CD4-positive, alpha-beta T cell treated with Interleukin-1 beta for 1 hour (primary cell): ENCODE measurements at places on chromosomes 3 and 15.

DNA sequence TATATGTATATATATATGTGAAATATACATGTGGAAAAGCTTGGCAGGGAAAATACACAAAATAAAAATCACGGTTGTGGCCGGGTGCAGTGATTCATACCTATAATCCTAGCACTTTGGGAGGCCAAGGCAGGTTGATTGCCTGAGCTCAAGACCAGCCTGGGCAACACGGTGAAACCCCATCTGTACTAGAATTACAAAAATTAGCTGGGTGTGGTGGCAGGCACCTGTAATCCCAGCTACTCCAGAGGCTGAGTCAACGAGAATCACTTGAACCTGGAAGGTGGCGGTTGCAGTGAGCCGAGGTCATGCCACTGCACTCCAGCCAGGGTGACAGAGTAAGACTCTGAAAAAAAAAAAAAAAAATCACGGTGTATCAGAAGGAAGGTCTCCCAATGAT lies 20.8 kb upstream of the ARHGEF3 start:
- no peak for DNase-seq

DNA sequence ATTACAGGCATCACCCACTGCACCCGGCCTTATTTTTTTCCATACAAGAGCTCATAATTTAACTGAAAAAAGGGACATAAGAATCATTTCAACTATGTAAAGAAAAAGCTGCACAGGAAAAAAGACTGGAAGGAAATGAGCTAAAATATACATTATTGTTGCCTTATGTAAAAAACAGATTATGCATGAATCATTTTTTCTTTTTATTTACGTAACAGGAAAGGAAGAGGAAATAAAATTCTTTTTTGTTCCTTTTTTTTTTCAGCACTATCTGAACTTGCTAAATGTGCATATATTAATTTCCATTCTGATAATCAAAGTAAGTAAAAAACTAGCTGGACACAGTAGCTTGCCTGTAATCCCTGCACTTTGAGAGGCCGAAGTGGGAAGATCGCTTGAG lies 12.1 kb downstream of the KIF9 start:
- DNase-seq = no peak

DNA sequence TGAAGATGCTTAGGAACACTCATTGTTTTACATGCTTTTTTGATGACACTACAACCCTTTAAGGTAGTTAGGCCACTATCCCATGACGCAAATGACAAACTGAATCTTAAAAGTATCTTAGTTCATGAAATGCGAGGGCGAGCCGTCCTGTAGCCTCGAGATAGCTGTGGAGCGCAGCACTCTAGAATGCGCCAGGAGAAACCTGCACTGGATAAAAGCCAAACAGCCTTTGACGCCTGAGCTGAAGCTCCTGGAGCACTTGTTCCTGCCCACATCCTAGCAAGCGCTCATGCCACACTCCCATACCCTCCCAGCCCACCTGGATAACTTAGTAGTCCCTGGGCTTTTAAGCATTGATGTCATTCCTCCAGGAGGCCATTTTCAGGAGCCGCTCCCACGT lies 516.9 kb downstream of the GABRG3 start:
- no peak for DNase-seq

- DNase-seq = no peak
Observed at GRCh38 chr3:10822708-10823515, 6.9 kb downstream of the SLC6A11 start.

DNA sequence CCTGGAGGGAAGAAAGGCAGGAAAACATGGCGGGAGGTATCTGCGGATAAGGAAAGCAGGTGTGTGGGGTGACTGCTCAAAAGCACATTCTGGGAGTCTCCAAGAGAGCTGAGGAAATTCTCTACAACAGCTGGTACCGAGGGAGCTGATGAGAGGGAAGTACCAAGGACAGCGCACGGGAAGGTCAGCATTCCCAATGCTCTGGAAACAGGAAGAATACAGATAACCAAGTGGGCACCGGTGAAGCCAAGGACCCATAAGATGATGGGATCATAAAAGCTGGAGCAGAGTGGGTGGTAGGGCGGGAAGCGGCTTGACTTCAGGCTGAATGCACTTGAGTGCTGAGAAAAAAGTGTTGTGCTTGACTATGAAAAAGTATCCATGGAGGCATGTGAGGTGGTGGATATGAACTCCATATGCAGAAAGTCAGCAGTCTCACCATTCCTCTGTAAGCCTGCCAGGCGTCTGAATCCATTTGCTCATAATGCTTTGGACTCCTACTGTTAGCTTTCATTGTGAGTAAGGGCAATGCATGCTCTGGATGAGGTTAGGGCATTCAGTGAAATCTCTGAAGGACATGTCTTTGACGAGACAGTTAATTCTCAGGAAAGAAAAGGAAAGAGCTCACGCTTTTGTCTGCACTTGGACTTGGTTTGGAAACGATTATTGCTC lies 215.5 kb downstream of the NR1D2 start:
- DNase-seq = no peak

DNA sequence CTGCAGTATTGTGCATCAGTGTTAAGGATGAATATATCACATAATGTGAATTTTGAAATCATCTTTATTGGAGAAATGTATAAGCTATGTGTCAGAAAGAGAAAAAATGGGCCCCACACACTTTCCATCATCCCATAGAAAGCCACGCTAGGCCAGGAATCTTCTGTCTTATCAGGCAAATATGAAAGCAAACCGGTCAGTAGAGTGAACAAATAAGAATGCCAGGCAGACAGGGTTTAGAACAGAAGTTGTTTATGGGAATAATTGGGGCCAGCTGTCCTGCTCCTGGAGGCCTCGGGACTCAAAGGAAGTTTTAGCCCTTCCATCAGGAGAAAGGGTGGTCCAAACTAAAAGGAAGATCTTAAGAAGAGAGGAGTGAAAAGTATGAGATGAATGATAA lies 39.5 kb downstream of the ZNF280D start:
- no peak for DNase-seq

DNA sequence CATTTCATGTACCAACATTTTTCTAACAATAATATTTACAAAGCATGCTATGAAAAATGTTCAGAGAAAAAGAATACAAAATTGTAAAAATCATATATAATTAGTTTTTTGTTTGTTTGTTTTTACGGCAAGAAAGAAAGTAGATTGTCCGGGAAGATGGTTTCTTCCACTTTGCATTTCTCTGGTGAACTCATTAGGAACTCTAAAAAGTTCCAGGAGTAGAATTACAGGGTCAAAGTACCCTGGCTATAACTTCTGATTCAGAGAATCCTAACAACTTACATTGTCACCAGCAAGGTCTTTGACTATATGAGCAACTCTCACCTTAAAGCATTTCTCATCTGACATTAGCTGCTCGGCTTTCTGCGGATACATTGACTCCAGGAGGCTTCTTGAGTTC lies 196.7 kb downstream of the PDE8A start:
- DNase-seq = no peak

GRCh38 chr15:54206586-54207321 lies 228.5 kb downstream of the UNC13C start:
- DNase-seq = no peak

- no peak for DNase-seq
Observed at GRCh38 chr3:195105841-195106417, 165.0 kb downstream of the XXYLT1 start.

- peak; percentile 62 for DNase-seq
Observed at GRCh38 chr3:52237657-52238172, 1.2 kb downstream of the TWF2 start.

- DNase-seq = no peak
Observed at GRCh38 chr3:144148356-144148755, 176.7 kb downstream of the DIPK2A start.

- DNase-seq = no peak
Observed at GRCh38 chr3:128492671-128493569, at the start of gene GATA2. TSS of gene GATA2 (minus strand) at chr3:128493201. CDS start at chr3:128487031, 6,170 bp downstream.

GRCh38 chr15:51681303-51681963 lies at the start of gene SCG3:
TSS of gene SCG3 (plus strand) at chr15:51681503. CDS start at chr15:51681756, 253 bp downstream.
- DNase-seq = peak; percentile 41

- DNase-seq = no peak
Observed at GRCh38 chr3:27923349-27924068, 201.4 kb upstream of the EOMES start.

GRCh38 chr3:188294113-188294512 lies 140.2 kb downstream of the LPP start:
- DNase-seq = no peak

DNA sequence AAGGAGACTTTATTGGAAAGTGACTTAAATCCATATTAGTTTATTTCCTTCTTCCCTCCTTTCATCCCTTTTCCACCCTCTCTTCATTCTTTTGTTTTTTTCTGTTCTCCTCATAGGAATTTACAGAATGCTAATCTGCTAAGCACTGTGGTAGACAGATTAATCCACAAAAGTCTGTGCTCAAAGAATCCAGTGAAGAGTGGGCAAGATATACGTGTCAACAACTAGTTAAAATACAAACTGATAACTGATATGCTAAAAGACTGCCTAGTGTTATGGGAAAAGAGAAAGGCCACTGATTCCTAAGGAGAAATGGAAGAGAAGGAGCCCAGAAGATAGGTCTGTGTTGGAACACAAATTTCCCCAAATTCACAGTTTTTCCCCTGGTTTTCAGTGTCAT lies 202.2 kb downstream of the MBNL1 start:
- no peak for DNase-seq

DNA sequence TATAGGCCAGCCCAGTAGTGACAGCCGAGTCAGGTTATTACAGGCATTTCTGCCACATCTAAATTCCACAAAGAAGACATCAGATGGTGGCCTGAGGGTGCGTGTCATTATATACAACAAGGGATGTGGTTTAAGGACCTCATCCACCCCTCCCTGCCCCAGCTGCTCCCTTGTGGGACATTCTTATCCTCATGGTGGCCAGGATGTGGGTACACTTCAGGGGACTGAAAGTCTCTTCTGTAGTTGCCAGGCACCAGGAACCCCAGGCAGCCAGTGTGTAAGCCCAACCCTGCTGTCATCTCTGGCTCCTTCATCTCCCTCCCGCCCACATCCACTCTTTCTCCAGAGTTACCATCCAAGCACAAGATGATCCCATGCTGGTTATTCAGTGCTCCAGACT lies 224.9 kb upstream of the TOPAZ1 start:
- DNase-seq = no peak

GRCh38 chr3:46183330-46183729 lies 24.8 kb downstream of the CCR1 start:
- peak; percentile 18 for DNase-seq

DNA sequence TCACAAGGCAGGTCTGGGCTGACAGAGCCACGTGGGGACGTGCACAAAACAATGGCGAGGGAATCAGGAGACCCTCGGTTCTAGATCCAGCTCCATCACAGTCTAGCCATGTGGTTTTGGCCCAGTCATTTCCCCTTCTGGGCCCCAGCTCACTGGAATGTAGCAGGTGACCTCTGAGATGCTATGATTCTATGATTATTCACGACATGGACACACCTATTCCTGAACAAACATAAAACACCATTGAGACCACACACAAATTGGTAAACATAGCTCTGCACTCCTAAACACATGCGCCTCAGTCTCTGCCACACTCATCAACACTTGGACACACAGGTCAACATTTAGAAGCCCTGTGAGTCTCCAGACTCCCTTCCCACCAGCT lies 9.0 kb downstream of the IGDCC4 start:
- no peak for DNase-seq

- DNase-seq = peak; percentile 27
Observed at GRCh38 chr3:169952045-169952444, 14.6 kb upstream of the SEC62 start.

- no peak for DNase-seq
Observed at GRCh38 chr15:51830276-51830806, 888 bp downstream of the TMOD3 start.

GRCh38 chr15:71551566-71551965 lies 258.8 kb upstream of the NR2E3 start:
- DNase-seq = no peak

- no peak for DNase-seq
Observed at GRCh38 chr3:88812576-88812975, 294.8 kb upstream of the EPHA3 start.

GRCh38 chr3:18635215-18635614 lies 210.1 kb upstream of the SATB1 start:
- no peak for DNase-seq

GRCh38 chr3:102434715-102435114 lies at the start of gene ZPLD1:
TSS of gene ZPLD1 (plus strand) at chr3:102435015. CDS start at chr3:102438488, 3,473 bp downstream.
- no peak for DNase-seq

DNA sequence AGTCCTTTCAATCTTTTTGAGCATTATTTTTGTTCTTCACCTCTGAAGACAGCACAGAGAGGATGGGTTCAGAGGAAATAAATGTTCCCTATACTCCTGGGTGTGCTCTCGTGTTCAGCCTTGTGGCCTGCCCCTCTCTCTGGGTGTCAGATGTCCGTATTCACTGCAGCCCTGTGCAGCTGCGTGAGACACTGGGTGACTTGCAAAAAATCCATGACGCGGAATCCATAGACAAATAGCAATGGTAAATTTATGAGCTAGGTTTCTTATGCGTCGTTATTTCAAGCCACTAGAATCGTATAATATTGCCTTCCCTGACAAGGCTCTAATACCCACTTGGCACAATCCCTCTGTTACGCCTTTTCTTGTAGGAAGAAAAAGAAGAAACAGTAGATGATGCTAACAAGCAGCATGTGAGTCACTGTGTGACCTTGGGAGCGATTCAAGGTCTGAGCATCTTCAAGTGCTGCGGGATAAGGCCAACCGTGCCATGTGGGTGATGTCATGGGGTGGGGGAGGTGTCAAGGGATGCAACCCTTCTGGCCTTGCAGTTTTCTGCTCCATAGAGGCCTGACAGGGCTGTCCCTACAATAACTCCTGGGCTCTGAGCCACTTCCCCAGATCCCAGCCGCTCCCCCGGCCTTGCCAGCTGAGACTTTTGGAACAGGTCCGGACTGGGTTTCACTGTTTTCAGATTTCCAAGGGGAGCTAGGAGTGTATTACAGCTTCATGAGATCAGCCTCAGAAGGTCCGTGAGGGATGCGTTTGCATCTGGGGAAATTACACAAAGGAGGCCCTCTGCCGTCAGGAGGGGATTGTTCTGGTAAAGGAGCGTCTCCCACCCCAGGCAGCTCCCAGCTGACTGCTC lies 47.6 kb upstream of the POMGNT2 start:
- no peak for DNase-seq

DNA sequence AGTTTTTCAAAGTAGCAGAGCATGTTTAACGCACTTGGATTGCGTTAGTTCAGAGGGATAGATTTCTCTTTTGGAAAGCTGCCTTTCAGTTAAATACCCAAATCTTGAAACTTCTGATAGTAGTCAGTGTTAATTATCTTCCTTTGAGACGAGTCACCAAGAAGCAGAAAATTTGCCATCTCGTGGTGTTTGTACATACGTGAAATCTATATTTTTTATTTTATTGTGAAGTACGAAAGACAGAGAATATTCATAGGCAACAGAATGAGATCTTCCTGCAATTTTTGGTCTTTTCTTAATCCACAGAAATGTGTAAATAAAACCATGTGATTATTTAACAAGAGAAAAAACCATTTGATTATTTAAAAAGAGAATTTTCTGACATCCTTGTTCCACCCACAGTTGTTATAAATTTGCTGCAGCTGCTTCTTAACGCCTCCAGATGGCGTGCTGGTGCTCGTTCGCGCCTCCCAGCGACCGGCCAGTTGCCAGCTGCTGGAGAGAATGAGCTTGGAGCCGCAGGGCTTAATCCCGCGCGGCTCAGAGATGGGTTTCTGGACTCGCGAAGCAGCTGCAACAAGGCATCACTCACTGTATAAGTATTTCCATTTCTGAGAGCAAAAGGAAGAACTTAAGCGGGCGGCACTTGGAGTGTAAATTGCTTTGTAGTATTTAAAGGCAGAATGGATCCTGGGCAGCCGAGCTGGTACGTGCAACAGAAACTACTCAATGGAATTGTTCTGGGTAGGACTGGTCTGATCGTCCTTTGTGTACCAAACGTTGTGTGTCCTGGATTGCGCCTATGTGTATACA lies 10.5 kb upstream of the SLITRK3 start:
- DNase-seq = no peak
